ENCODE measurements at places on chromosomes 12 and 14.

- no peak overlapping the region for H3K4me3 ChIP-seq
- H3K4me1 ChIP-seq = no peaks in the 10 kb centered on the region
- no peak for DNase-seq
- H3K36me3 ChIP-seq = peaks cover 2% of the 10 kb centered on the region
- H3K27ac ChIP-seq = no peak overlapping the region
Measured at GRCh38 chr12:71782017-71782416, 27.4 kb downstream of the RAB21 start.

- peaks cover 4% of the 10 kb centered on the region for H3K36me3 ChIP-seq
- no peak overlapping the region for H3K27ac ChIP-seq
- no peak for DNase-seq
- H3K27me3 ChIP-seq = no peaks in the 10 kb centered on the region
Measured at GRCh38 chr12:96371138-96371789, 29.0 kb downstream of the CDK17 start.

DNA sequence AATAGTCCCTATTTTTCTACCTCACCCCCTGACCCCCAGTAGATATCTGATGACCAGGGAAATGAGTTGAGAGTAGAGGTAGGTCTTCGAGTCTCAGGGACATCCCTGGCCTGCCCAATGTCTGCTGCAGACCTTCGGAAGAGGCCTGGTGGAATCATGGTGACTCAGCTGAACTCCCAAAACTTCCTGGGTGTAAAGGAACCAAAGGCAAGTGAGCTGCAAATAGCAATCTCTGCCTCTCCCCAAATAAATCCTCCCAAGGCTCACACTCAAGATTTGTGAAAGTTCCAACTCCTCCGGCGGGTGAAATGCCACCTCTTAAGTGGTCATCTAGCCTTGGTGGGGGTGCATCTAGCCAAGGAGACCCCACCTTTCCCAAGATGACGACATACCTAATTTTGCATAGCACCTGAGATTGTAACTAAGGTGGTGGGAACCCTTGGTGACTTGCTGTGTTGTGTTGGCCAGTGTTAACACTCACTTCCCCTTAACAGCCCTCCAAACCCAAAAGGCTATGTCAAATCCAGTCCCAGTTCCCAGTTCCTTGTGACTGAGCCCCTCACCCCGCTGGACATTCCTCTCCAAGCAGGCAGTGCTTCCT, 6.3 kb downstream of the ZFP36L1 start:
- H3K27ac ChIP-seq = peak overlapping the region; percentile 86
- peaks cover 22% of the 10 kb centered on the region for H3K4me1 ChIP-seq
- H3K36me3 ChIP-seq = peaks cover 19% of the 10 kb centered on the region
- DNase-seq = peak; percentile 58
- H3K27me3 ChIP-seq = no peaks in the 10 kb centered on the region

GRCh38 chr14:100772607-100773165, 46.0 kb downstream of the DLK1 start:
- no peaks in the 10 kb centered on the region for H3K27me3 ChIP-seq
- H3K36me3 ChIP-seq = no peaks in the 10 kb centered on the region
- no peak overlapping the region for H3K27ac ChIP-seq
- no peaks in the 10 kb centered on the region for H3K4me1 ChIP-seq
- H3K4me3 ChIP-seq = no peak overlapping the region

- H3K4me1 ChIP-seq = no peaks in the 10 kb centered on the region
- no peak for DNase-seq
- no peak overlapping the region for H3K27ac ChIP-seq
- no peaks in the 10 kb centered on the region for H3K36me3 ChIP-seq
- H3K4me3 ChIP-seq = no peak overlapping the region
Measured at GRCh38 chr14:106187216-106187615, 660.8 kb downstream of the TMEM121 start.

DNA sequence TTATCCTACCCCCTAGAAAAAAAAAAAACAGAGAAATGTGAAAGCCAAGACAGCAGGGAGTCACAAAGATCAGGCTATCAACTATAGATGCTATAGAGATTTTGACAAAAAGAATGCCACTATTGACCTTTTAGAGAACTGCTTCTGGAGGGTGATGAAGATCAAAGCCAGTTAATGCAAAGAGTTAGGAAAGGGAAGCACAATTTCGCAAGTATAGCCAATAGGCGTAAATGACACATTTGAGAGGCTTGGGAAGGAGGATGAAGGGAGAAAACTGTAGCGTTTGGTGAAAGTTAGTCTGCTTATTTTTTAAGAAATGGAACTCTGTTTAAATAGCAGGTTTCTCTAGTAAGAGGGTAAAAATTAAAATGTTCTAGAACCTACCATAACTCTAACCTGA, 190.7 kb downstream of the DUSP6 start:
- H3K27me3 ChIP-seq = no peaks in the 10 kb centered on the region
- no peak for DNase-seq
- no peak overlapping the region for H3K4me3 ChIP-seq

- DNase-seq = peak; percentile 87
- H3K27me3 ChIP-seq = no peaks in the 10 kb centered on the region
- H3K36me3 ChIP-seq = peaks cover 56% of the 10 kb centered on the region
- H3K4me3 ChIP-seq = peak overlapping the region; percentile 8
Measured at GRCh38 chr12:122871851-122872780, 23.8 kb downstream of the VPS37B start.

GRCh38 chr12:84986586-84986985, 49.5 kb downstream of the TSPAN19 start:
- no peaks in the 10 kb centered on the region for H3K4me1 ChIP-seq
- no peaks in the 10 kb centered on the region for H3K27me3 ChIP-seq

- H3K4me3 ChIP-seq = no peak overlapping the region
- no peaks in the 10 kb centered on the region for H3K36me3 ChIP-seq
- DNase-seq = peak; percentile 31
- peaks cover 5% of the 10 kb centered on the region for H3K4me1 ChIP-seq
- H3K27ac ChIP-seq = peak overlapping the region; percentile 66
- peaks cover 3% of the 10 kb centered on the region for H3K27me3 ChIP-seq
Measured at GRCh38 chr14:24316597-24316950, 5.3 kb downstream of the LTB4R start.

GRCh38 chr12:14275886-14276285, 89.6 kb upstream of the ATF7IP start:
- H3K4me3 ChIP-seq = no peak overlapping the region
- no peaks in the 10 kb centered on the region for H3K27me3 ChIP-seq
- DNase-seq = no peak
- no peaks in the 10 kb centered on the region for H3K36me3 ChIP-seq
- no peak overlapping the region for H3K27ac ChIP-seq

DNA sequence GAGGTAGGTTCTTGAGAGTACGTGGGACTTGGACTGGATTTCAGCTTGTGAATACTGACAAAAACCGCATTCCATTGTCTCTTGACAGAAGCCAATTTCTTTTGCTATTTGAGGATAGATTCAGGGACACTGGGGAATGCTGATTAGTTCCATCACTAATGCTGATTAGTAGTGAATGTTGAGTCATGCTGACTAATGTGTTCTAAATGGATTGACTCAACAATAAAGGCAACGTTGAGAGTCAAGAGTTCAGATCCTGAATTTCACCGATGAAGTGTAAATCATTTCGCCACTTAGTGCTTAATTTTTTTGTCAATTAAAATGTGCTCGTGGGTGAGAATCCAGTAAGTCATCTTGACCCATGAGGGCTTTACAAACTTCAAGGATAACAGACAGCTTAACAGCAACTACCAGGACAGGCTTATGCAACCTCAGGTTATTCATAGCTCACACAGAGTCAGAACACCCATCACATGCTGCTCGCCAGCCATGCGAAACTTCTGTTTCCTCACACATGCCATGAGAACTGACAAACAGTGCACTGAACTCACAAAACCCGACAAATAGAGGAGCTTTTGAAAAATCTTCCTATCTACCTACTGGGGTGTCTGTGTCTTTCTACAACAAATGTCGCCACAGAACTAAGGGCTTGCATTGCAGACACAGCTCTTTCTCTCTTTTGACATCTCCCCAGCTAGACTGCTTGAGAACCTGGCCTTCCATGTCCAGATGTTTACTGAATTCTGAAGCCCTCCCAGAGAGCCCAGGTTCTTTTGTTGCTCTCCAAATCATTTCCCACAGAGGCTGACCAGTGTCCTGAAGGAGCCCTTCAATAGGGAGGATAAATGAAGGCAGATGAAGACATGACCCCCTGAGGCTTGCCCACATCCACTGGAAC, 316.4 kb downstream of the ZFP36L1 start:
- no peaks in the 10 kb centered on the region for H3K36me3 ChIP-seq
- no peak overlapping the region for H3K27ac ChIP-seq
- no peak for DNase-seq
- H3K4me3 ChIP-seq = no peak overlapping the region
- no peaks in the 10 kb centered on the region for H3K27me3 ChIP-seq

- H3K4me3 ChIP-seq = no peak overlapping the region
- H3K36me3 ChIP-seq = no peaks in the 10 kb centered on the region
- no peaks in the 10 kb centered on the region for H3K27me3 ChIP-seq
- DNase-seq = no peak
- no peak overlapping the region for H3K27ac ChIP-seq
- no peaks in the 10 kb centered on the region for H3K4me1 ChIP-seq
Measured at GRCh38 chr12:129246630-129247029, 393.4 kb downstream of the GLT1D1 start.

GRCh38 chr12:54429014-54429471, 10.0 kb upstream of the ITGA5 start:
- H3K27me3 ChIP-seq = no peaks in the 10 kb centered on the region
- H3K4me3 ChIP-seq = no peak overlapping the region
- H3K36me3 ChIP-seq = no peaks in the 10 kb centered on the region
- DNase-seq = no peak
- no peak overlapping the region for H3K27ac ChIP-seq

GRCh38 chr12:91628656-91629055, 446.0 kb upstream of the DCN start:
- H3K27me3 ChIP-seq = no peaks in the 10 kb centered on the region
- DNase-seq = no peak
- no peak overlapping the region for H3K27ac ChIP-seq
- no peaks in the 10 kb centered on the region for H3K36me3 ChIP-seq
- no peak overlapping the region for H3K4me3 ChIP-seq

- H3K27ac ChIP-seq = no peak overlapping the region
- no peaks in the 10 kb centered on the region for H3K36me3 ChIP-seq
- H3K4me3 ChIP-seq = no peak overlapping the region
- no peaks in the 10 kb centered on the region for H3K27me3 ChIP-seq
- no peaks in the 10 kb centered on the region for H3K4me1 ChIP-seq
- no peak for DNase-seq
Measured at GRCh38 chr12:80769553-80770140, 52.9 kb downstream of the MYF5 start.

DNA sequence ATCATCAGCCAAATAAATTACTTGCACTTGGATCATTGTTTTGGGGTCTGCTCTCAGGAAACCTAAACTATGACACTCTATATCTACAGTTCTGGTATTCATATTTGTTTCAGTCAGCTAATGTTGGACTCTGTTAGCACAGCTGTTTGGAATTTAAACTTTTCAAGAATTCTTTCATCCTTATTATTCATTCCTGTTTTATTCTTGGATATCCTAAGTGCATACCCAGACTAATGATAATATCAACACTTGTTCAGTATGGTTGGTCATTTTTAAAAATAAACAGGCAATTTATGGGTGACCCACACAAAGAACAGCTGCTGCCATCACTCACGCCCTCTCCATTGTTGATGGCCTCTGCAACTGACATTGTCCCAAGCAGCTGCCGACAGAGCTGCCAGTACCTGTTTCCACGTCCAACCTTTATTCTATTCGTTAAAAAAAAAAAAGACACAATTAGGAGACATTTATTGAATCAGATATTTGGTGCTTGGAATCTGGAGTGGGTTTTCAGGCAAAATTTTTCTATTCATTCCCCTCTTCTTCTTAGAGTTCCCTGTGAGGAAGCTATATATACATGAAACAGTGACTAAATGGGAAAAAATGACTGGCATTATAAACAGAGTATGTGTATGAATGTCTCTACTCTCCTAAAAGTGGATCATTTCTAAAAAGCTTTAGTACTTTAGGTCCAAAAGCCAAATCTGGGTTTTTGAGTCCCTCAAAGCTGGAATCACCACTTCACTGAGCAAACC, 252.1 kb upstream of the NAV3 start:
- no peak overlapping the region for H3K4me3 ChIP-seq
- DNase-seq = no peak
- H3K36me3 ChIP-seq = no peaks in the 10 kb centered on the region
- no peaks in the 10 kb centered on the region for H3K4me1 ChIP-seq
- H3K27me3 ChIP-seq = no peaks in the 10 kb centered on the region

DNA sequence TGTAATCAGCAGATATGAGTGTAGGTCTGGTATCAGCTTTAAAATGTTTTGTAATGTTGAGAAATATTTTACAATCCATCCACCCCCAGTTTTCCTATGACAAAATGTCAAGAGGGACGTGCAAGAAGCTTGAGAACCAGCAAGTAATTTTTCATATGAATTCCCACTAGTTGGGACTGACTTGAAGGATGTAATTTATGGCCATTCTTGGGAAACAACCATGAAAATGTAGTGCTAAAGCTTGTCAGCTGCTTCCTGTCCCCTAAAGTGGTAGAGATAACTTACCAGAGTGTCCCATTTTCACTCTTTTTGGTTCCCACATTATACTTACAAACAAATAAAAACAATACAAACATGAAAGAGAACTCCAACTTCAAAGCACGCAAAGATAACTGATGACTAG, 63.9 kb downstream of the RERG start:
- no peak for DNase-seq
- no peak overlapping the region for H3K4me3 ChIP-seq
- no peak overlapping the region for H3K27ac ChIP-seq
- no peaks in the 10 kb centered on the region for H3K27me3 ChIP-seq

GRCh38 chr14:104143521-104144452, 5.4 kb downstream of the KIF26A start:
- no peaks in the 10 kb centered on the region for H3K36me3 ChIP-seq
- H3K27ac ChIP-seq = no peak overlapping the region
- no peak for DNase-seq
- H3K4me1 ChIP-seq = no peaks in the 10 kb centered on the region
- H3K4me3 ChIP-seq = no peak overlapping the region

DNA sequence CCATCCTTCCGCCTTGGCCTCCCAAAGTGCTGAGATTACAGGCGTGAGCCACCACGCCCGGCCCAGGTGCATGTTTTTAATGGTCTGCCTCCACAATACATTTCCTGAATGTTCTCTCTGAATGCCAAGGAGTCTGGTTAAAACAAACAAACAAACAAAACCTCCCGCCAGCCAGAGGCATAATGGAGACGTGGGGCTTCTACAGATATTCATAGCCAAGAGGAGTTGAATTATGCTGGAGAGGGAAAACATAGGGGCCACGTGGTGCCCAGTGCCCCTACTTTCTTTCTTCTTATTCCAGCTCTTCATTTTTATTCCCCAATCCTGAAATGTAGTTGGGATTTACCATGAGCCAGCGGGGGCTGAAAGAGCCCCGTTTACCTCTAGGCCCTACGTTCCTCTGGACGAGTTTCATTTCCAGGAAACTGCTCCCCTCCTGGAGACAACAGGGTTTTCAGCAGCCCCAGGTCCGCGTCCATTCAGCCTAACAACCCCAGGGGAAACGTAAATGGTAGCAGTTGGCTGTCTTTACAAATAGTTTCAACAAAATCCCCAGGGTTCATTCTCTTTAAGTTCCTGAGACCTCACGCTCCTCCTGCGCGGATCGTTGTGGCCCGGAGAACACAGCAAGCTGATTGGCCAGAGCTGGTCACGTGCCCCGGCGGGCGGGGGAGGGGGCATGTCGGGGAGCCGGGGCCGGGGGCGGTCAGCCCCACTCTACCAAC, 108.5 kb upstream of the ESRRB start:
- peaks cover 4% of the 10 kb centered on the region for H3K27me3 ChIP-seq
- no peak overlapping the region for H3K27ac ChIP-seq
- H3K4me3 ChIP-seq = peak overlapping the region; percentile 42
- H3K4me1 ChIP-seq = no peaks in the 10 kb centered on the region
- no peaks in the 10 kb centered on the region for H3K36me3 ChIP-seq
- peak; percentile 73 for DNase-seq
